Stimulated activated CD4-positive, alpha-beta T cell treated with anti-CD3 and anti-CD28 coated beads, Interleukin-1b, Interleukin-23, amount 100 ng/mL, for 24 hours (primary cell): ENCODE measurements at places on chromosomes 13 and 19.
A peak's percentile ranks its signal among the peaks of the same experiment; 100 is the strongest.

DNA sequence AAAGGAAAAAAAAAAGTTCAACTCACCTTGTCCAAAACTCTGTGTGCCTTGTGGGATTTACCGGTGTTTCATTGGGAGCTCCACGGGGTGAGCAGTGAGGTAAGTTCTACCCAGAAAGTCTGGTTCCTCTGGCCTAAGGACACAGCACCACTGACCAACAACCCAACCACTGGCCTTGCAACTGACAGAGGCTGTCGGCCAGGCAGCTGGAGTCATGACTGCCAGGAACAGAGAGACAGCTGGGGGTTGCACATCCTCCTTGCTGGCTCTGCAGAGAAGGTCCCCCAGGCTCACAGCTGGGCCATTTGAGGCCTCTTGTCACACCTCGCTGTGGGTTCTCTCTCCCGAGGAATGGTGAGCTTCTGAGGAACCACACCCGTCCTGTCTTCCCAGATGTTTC is 59.5 kb downstream of the ANKRD10 start:
- no peak for DNase-seq

- no peak for DNase-seq
Measured at GRCh38 chr13:80116107-80116506, 224.8 kb downstream of the SPRY2 start.

DNA sequence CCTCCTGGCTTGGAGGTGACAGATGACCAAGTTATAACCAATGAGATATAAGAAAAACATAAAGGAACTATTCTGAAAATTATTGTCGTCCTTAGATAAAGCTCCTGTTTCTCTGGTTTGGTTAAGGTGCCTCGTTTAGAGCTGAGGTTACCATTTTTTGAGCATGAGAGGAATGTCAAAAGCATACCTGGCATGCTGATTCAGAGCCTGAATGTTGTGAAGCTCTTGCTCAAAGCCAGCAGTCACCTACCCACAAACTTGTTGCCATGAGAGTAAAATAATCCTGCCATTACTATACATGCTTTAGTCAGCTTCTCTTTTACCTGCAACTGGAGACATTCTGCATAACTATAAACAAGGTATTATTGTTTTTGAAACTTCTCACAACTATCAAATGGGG is 1116.2 kb downstream of the DIAPH3 start:
- no peak for DNase-seq

GRCh38 chr13:93727211-93728141 is 500.9 kb downstream of the GPC6 start:
- no peak for DNase-seq

DNA sequence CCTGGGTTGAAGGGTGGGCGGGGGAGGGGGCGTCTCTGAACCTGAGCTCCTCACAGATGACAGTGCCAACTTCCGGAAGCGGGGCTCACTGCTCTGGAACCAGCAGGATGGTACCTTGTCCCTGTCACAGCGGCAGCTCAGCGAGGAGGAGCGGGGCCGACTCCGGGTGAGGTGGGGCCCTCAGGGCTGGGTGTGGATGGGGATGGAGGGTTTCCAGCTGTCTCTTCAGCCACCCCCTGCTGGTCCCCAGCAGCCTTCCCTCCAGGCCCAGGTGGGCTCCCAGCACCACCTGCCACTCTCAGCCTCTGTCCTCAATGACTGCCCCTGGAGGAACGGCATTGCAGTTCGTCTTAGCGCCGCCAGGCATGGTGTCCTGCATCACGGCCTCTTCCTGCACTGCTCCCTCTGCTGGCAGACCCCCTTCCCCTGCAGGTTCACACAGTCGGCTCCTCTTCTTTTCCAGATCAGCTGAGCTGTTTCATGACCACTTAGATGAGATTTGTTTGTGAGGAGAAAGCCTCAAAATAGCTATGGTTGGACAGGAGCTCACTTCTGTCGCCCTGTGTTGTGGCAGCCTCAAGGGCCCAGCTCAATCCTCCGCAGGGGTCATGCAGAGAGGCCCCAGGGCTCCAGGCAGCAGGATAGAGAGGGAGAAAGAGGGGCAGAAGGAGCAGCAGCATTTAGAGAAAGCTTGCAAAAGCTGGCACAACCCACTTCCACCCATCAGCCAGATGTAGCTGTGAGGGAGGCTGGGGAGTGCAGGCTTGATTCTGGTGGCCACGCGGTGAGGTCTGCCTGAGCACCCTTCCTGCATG is 2.5 kb upstream of the GARIN5A start:
- DNase-seq = no peak

DNA sequence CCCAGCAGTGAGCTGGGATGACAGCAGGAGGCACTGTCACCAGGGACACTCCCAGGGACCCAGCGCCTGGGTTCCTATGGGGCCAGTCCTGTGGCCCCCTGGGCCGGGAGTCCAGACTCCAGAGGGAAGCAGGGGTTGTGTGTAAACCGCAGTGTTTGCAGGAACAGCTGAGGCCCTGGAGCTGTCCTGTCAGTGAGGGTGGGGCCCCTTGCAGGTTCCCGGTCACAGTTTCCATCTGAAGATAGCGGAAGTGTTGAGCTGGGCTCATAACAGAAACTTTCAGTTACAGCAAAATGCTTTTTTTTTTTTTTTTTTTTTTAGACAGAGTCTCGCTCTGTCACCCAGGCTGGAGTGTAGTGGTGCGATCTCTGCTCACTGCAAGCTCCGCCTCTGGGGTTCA is 17.7 kb upstream of the CSNK1G2 start:
- DNase-seq = peak; percentile 44

DNA sequence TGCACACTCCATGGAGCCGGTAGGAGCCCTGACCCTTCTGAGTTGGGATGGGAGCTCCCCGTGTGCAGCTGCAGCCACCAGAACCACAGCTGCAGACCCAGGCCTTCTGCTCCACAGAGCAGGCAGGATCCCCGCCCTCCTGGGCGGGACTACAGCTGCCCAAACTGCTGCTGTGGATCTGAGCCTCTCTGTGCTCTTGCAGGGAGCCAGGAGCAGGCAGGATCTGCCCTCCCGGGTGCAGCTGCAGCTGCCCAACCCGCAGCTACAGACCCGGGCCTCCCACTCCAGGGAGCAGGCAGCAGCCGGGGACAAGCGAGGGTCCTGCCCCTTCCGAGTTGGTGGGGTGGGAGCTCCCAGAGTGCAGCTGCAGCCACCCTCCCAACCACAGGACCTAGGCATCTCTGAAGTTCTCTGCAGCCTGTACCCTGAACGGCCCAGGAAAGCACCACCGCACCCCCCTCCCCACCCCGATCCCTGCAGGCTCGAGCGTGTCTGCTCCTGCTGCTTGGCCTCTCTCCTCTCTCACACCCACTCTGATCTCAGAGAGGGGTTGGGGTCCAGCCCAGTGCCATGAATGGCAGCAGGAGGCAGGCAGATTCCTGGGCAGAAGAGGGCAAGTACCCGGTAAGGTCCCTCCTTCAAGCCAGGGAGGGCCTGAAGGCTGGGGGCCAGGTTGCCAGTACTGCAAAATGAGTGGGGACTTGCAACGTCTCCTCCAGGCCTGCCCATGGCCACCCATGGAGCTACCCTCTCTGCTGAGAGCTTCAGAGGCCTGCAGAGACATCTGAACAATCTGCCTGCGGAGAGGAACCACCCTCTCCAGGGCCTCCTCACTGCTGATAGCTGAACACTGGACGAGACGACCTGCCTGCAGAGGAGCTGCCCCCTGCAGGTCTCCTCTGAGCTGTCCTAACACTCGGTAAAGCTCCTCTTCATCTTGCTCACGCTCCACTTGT is 16.4 kb upstream of the EMP3 start:
- no peak for DNase-seq

- peak; percentile 99 for DNase-seq
Measured at GRCh38 chr19:45506246-45506988, 862 bp upstream of the VASP start.

DNA sequence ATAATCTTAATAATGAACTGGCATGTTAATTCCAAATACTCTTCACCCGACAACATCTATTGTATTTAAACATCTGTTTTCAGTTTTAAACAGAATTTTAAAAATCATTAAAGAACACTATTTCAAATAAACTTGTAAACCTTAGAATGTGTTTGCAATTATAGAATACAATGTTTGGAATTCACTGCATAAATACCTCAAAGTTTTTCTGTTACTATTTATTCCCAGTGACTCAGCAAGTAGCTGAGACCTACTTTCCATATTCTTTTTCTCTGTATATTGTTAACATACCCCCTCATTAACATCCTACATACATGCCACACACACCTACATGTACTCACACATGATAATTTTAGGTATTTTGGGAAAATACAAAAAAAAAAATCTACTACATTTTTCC is 1134.3 kb downstream of the SLITRK1 start:
- DNase-seq = no peak

- DNase-seq = no peak
Measured at GRCh38 chr13:81713201-81713600, 1372.3 kb upstream of the SPRY2 start.

DNA sequence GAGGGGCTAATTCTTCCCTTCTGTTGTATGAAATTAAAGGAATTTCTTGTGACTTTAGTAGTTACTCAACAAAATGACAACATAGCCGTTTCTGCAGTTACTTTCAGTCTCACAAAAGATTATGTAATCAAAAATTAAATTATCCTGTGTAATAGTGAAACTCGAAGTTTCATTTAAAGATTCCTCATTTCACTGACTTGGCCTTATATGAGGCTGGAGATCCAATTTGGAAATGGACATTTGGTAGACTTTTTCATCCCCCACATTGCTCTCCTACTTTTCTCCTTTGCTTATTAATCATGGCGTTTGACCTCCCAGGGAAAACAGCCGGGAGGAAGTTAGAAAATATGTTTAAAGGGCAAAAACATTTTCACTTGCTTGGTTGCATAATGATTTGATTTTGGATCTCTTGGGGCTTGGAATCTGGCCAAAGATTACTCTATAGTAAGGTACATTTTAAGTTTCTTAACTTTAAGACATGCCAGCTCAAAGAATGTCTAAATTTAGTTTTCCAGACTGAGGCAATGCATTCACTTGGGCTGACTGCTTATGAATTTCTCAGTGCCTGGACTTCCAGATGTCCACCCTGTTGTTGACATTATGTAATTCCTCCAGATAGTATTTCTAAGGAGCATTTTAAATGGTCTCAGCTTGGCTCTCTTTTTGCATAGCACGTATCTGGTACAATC is 1364.9 kb upstream of the MIR17HG start:
- no peak for DNase-seq

DNA sequence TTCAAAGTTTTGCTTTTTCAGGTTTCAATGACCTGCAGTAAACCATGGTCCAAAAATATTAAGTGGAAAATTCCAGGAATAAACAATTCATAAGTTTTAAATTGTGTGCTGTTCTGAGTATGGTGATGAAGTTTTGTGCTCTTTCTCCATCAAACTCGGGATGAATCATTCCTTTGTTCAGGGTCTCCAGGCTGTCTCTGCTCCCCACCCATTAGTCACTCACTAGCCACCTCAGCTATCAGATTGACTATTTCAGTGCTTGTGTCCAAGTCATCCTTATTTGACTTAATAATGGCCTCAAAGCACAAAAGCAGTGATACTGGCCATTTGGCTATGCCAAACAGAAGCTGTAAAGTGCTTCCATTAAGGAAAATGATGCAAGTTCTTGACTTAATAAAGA is 1140.4 kb downstream of the EFNB2 start:
- DNase-seq = no peak

DNA sequence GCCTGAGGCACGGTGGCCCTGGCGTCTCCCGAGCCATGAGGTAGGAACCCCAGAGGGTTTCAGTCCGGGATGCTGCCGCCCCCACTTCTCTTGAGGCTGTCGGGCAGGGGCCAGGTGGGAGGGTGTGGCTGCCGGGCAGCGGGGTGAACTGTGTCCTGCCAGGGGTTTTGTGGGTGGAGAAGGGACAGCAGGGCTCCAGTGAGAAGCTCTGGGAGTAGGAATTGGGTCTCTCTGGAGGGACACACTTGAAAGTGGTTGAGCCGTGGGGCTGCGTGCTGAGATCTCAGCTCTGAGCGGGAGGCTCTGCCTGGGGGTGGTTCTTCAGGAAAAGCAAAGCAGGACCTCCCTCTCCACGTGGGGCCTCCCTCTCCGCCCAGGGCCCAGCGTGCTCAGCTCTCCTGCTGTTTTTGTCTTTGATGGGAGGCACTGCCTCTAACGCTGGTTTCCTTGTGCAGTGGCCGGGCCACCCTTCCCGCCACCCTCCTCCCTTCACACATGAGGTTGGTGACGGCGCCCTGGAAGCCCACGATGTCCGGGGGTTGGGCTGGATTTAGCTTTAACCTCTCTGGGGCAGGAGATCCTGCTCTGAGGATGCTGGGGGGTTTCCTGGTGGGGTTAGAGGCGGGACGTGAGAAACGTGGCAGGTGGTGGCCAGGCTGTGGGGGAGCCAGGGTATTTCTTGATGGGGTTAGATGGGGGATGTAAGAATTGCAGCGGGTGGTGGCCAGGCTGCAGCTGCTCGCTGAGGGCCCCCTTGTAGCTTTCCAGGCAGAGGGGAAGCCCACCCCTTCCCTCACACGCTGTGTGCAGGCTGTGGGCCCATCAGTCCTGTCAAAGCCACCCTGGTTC is 15.3 kb upstream of the ZNF554 start:
- DNase-seq = no peak

- no peak for DNase-seq
Measured at GRCh38 chr13:39417643-39418042, 185.3 kb downstream of the LHFPL6 start.

DNA sequence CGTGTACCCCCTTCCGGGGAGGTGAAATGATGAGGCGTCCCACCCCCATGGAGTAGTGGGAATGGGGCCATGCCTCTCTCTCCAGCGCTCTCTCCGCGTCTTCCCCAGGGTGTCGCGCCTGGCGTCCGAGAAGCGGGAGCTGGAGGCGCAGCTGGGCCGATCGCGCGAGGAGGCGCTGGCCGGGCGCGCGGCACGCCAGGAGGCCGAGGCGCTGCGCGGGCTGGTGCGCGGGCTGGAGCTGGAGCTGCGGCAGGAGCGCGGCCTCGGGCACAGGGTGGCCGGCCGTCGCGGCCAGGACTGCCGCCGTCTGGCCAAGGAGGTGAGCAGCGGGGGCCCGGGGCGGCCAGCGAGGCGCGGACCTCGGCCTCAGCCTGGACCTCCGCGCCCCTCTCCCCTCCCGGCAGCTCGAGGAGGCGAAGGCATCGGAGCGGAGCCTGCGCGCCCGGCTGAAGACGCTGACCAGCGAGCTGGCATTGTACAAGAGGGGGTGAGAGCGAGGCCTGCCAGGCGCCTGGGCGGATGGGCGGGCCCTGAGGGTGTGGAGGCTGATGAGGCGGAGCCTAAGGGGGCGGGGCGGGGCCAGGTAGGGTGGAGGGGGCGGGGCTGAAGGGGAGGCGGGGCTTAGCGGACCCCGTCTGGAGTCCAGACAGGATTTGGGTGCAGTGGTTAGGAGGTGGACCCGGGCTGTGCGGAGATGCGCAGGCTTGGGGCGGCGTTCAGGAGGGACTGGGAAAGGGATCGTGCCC is 7.7 kb downstream of the PGLYRP1 start:
- peak; percentile 45 for DNase-seq

DNA sequence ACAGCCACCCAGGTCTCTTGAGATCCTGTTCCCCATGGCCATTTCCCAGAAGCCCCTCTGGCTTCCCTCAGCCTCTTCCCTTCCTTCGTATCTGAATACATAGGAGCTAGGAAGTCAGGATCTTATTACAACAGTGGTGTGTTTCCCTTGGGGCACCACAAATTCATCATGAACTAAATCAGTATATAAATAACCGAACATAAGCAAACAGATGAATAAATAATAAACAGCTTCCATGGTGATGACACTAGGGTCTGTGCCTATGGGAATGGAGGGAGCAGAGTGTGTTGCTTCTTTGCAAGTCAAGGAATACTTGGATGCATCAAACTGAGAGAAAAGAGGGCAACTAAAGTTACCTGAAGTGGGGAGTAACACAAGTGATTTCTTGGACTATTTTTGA is 527.6 kb downstream of the LMO7 start:
- DNase-seq = no peak

- DNase-seq = no peak
Measured at GRCh38 chr19:51457351-51458013, 772 bp downstream of the SIGLEC8 start.
